ENCODE measurements at places on chromosomes 1 and 21. TPM values are rescaled to one million over a fixed set of nuclear protein-coding genes. Genes with fewer than 3 reads are reported as not detected.

- peak overlapping the region; percentile 90 for H3K27ac ChIP-seq
- peak overlapping the region; percentile 52 for H3K4me3 ChIP-seq
- H3K36me3 ChIP-seq, result no peaks in the 10 kb centered on the region
- no peaks in the 10 kb centered on the region for H3K4me1 ChIP-seq
- DNase-seq, result no peak
- no peaks in the 10 kb centered on the region for H3K27me3 ChIP-seq
Measured at GRCh38 chr1:227788271-227789083, 27.0 kb upstream of the PRSS38 start.

GRCh38 chr1:95035536-95035935 lies 37.2 kb downstream of the ALG14 start:
- peaks cover 6% of the 10 kb centered on the region for H3K4me1 ChIP-seq
- no peaks in the 10 kb centered on the region for H3K27me3 ChIP-seq
- DNase-seq, result no peak
- H3K27ac ChIP-seq, result no peak overlapping the region
- H3K4me3 ChIP-seq, result no peak overlapping the region

- no peaks in the 10 kb centered on the region for H3K4me1 ChIP-seq
- no peak for DNase-seq
- no peaks in the 10 kb centered on the region for H3K27me3 ChIP-seq
- no peaks in the 10 kb centered on the region for H3K36me3 ChIP-seq
- no peak overlapping the region for H3K27ac ChIP-seq
Measured at GRCh38 chr1:91124989-91125417, 103.2 kb upstream of the ZNF644 start.

DNA sequence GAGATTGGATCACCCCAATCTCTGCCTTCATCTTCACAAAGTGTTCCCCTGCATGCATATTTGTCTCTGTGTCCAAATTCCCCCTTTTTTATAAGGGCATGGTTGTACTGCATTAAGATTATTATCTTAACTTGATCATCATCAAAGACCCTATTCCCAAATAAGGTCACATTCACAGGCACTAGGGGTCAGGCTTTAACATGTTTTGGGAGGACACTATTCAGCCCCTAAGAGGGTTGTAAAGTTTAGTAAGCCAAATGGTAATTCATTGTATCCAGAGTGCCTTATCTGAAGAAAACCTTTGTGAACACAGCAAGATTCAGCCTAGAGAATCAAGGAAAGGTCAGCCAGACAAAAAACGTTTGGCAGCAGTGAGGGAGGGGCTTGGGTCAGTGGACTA lies 317.6 kb upstream of the PLD5 start:
- H3K27ac ChIP-seq, result no peak overlapping the region
- H3K4me3 ChIP-seq, result no peak overlapping the region
- DNase-seq, result no peak
- H3K36me3 ChIP-seq, result no peaks in the 10 kb centered on the region
- no peaks in the 10 kb centered on the region for H3K27me3 ChIP-seq

DNA sequence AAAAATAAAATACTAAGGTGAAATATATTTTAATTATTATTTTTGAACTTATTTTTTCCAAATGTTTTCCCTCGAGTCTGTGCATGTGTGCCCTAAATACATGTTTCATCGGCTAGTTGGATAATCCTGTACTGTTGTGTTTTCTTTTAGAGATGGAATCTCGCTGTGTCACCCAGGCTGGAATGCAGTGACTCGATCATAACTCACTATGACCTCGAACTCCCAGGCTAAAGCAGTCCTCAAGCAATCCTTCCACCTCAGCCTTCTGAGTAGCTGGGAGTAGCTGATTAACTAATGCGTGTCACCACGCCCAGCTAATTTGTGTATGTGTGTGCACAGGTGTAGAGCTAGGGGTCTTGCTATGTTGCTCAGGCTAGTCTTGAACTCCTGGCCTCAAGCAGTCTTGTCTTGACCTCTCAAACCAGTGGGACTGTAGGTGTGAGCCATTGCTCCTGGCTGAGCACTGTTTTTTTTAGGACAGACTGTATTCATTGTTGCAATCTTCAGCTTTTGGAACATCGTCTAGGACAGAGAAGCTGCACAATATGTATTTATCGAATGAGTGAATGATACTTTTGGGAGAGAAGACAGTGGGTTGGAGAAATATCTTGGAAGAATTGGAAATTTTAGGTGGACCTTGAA lies 4.8 kb upstream of the TMCO1 start:
- no peaks in the 10 kb centered on the region for H3K4me1 ChIP-seq
- H3K27me3 ChIP-seq, result no peaks in the 10 kb centered on the region
- DNase-seq, result no peak
- no peak overlapping the region for H3K4me3 ChIP-seq
- H3K36me3 ChIP-seq, result no peaks in the 10 kb centered on the region
- no peak overlapping the region for H3K27ac ChIP-seq

Gene SPRR4
- not detected for total RNA-seq

Gene ZBTB21
- total RNA-seq, result 14.7 TPM

All from uterus (tissue), 4 donors.